Cardiac septum (tissue), 1 donor: ENCODE measurements at places on chromosomes 12 and 14. TPM values are rescaled to one million over a fixed set of nuclear protein-coding genes. Genes with fewer than 3 reads are reported as not detected.

DNA sequence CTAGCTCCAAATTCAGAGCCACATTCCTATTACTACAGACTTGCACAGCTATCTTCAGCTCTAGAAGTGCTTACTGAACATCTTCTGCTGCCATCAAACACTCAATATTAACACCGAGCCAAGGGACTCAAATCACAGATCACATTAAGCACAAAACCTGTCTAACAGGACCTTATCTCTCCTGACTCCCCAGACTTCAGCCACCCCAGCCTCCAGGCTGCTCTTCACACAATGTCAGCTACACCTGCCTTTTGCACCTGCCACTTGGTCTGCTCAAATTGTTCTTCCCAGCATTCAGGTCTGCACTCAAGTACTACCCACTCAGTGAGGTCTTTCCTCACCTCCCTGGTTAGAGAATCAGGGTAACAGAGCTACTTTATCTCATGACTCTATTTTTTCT lies 57.1 kb downstream of the GALC start:
- DNase-seq, result no peak

DNA sequence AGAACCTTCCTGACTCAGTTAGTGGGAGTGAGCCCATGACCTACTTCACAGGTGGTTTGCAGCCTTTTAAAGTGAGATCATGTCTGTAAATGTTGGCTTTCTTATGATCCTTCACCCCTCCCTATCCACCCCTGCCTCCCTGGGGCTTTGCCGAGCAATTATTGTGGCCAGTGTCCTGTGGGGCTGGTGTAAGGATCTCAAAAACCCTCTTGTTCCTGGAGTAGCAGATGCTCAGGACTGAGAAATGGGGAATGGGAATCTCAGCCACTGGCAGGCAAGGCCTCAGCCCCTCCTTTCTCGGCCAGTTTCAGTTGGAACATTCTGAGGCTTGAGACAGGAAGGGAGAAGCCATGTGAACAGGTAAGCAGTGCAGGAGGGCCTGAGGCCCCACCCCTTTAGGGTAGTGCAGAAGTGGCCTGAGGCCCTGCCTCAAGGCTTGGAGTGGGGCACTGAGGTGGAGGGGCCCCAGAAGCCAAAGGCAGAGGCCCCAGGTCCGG lies 53.8 kb downstream of the PLEKHG3 start:
- no peak for DNase-seq

DNA sequence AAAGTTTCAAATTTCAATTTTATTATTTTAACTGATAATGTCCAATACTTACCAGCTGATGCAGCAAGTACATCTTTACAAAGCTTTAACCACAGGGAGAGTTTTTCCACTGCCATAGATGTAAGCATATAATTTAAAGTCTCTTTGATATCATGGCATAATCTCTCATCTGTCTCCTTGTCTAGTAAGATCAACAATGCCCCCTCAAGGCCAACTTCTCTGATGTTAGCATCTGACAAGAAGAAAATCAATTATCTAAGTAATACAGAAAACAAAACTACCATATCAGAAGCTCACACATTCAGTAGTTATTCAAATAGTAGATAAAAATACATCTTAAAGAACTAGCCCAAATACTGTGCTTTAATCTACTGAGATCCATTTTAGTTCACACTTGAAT lies 94.2 kb downstream of the HEATR5A start:
- DNase-seq, result no peak

GRCh38 chr12:31106101-31106803 lies 32.6 kb downstream of the DDX11 start:
- peak; percentile 47 for DNase-seq

DNA sequence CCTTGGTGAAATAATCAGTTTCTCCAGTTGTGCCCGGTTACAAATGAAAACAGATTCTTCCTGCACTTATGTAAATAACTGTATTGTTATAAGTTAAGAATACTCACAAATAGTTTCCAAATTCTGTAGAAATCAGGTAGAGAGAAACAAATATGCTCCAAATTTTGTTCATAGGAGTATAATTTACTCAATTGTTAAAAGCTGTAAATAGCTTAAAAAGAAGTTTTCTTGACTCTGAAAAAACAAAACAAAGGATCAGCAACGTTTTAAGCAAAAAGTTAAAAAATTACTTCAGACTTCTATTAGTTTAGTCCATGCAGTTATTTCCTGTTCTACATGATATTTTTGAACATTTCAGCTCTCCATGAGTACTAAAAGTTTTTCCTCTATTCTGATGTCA lies 30.0 kb upstream of the SLC38A4 start:
- DNase-seq, result no peak

DNA sequence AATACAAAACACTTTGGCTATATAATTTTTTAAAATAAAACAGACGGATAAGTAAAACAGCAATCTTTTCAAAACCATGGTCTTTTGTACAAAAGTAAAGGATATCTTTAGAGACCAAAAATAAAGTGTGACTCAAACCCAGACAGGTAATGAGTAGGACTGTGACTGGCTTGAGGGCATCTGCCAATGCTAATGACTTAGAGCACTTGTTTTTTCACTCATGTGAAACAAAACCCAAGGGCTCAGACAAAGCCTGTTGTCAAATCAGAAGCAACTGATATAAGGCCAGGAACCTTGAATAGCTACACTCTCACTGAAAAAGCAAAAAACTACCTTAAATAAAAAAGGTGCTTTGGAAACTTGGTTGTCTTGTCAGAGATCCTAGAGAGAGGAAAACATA lies 357.4 kb downstream of the TMEM117 start:
- no peak for DNase-seq

The C12orf75 gene
- total RNA-seq, result 2.6 TPM

The NTN4 gene
- 77.8 TPM for total RNA-seq

The C12orf76 gene
- total RNA-seq, result 6.4 TPM
